ENCODE measurements at places on chromosomes 11 and 22. TPM values are rescaled to one million over a fixed set of nuclear protein-coding genes. Genes with fewer than 3 reads are reported as not detected.

The ZNF214 gene
- polyA plus RNA-seq, result 2.8 TPM

The SART1 gene
- polyA plus RNA-seq, result not detected

The CFAP300 gene
- 2.1 TPM for polyA plus RNA-seq

The ADAMTS8 gene
- 17.8 TPM for polyA plus RNA-seq

The PDE2A gene
- polyA plus RNA-seq, result 17.6 TPM

The TIGD3 gene
- 0.27 TPM for polyA plus RNA-seq

The KCNJ4 gene
- 0.14 TPM for polyA plus RNA-seq

The SAA2 gene
- not detected for polyA plus RNA-seq

The MS4A12 gene
- not detected for polyA plus RNA-seq

The OR2AT4 gene
- polyA plus RNA-seq, result 0.11 TPM

The MIOX gene
- not detected for polyA plus RNA-seq

The OR8G5 gene
- polyA plus RNA-seq, result 0.18 TPM

The YPEL4 gene
- polyA plus RNA-seq, result 1.2 TPM

The GGTLC2 gene
- not detected for polyA plus RNA-seq

The PATZ1 gene
- polyA plus RNA-seq, result 21.6 TPM

The OR11H1 gene
- polyA plus RNA-seq, result not detected

The CNGA4 gene
- not detected for polyA plus RNA-seq

The PSMC3 gene
- polyA plus RNA-seq, result 136 TPM

The RIMBP3B gene
- polyA plus RNA-seq, result not detected

The OR8A1 gene
- polyA plus RNA-seq, result not detected

The NXPE1 gene
- not detected for polyA plus RNA-seq

The SLC29A2 gene
- polyA plus RNA-seq, result 38.4 TPM

The TRIM68 gene
- 8.1 TPM for polyA plus RNA-seq

The OR52A5 gene
- polyA plus RNA-seq, result not detected

Measured in muscle of arm (tissue), 14 donors.